Regular cardiac myocyte (primary cell): ENCODE measurements at places on chromosomes 2 and 18. TPM values are rescaled to one million over a fixed set of nuclear protein-coding genes. Genes with fewer than 3 reads are reported as not detected.

Gene DSG4
- not detected in 2 replicates for total RNA-seq

Gene POLR1B
- total RNA-seq: 13.2 and 25.1 TPM in 2 replicates

Gene VAMP8
- total RNA-seq: 2.5 and 6.7 TPM in 2 replicates

Gene MALT1
- total RNA-seq: 16.9 and 31.6 TPM in 2 replicates

Gene CDH19
- total RNA-seq: 1.3 and 2.0 TPM in 2 replicates

Gene AFTPH
- total RNA-seq: 33.4 and 44.3 TPM in 2 replicates

Gene HOXD4
- total RNA-seq: 0.56 TPM in 1 of 2 replicates, not detected in the other

Gene CAPN14
- under 0.01 and 0.28 TPM in 2 replicates for total RNA-seq

Gene FBXO48
- 0.28 and 0.58 TPM in 2 replicates for total RNA-seq

Gene ASPRV1
- total RNA-seq: under 0.01 and 0.56 TPM in 2 replicates

Gene REG3A
- total RNA-seq: not detected in 2 replicates
